NCI-H1105 (cell line): ENCODE measurements at places on chromosomes 16 and 17.

DNA sequence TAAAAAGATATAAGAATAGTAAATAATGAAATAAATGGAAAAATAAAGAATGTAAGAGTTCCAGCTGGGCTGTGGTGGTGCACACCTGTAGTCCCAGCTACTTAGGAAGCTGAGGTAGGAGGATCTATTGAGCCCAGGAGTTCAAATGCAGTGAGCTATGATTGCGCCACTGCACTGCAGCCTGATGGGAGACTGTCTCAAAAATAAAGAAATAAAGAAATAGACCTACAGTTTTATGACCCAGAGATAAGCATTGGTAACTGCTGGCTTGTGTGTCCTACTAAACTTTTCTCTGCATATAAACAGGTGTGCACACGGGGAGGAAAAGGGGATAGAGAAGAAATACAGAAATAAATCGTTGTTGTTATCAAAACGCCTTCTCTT lies 7.8 kb upstream of the PDP2 start:
- DNase-seq = no peak

DNA sequence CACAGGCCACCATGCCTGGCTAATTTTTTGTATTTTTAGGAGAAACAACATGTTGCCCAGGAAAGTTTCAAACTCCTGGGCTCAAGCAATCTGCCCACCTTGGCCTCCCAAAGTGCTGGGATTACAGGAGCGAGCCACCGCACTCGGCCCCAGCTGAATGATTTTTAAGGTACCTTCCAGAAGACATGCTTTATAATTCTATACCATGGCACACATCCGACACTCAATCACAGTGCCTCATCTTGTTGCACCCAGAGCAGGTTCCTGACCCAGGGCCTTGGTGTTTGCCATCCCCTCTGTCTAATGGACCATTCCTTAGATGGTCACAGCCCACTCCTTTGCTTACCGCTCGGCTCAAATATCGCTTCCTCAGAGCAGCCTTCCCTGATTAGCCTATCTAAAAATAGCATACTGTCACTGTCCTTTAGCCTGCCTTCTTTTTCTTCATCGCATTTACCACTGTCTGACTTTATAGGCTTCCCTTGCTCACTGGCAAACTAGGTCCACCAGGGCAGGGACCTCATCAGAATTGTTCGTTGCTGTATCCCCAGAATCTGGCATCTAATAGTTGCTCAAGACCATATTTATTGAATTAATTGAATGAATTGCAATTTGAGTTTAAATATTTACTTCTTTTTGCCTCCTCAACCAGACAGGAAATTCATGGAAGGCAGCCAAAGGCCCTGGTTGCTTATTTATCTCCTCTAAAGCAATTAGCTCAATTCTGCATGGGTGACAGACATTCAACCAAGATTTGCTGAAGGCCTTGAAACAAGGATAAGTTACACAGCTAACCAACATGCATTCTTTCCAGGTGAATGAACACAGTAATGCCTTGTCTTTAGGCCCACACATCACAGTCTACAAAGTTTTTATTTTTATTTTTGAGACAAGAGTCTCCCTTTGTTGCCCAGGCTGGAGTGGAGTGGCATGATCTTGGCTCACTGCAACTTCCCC lies 6.3 kb upstream of the TENT4B start:
- peak; percentile 27 for DNase-seq

DNA sequence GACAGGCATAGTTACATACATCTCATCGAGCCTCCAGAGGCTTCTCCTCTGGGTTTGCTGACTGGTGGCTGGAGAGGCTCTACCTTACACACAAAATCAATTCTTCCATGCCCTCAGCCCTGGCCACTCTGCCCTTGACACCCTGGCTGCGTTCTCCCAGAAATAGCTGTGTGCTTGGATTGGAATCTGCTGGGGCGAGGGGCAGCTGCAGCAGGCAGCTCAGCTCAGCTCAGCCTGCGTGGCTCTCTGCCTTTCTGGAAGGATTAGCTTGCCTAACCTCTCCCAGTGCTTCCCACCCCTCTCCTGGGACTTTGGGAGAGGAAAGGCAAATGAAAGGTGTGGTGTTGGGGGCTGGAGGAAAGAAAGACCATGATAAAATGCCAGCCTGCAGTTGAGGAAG lies 216.1 kb downstream of the ENGASE start:
- DNase-seq = no peak

GRCh38 chr17:41571561-41572434 lies at the start of gene KRT9:
KRT9 (minus strand) TSS chr17:41572059; CDS start chr17:41571992, 67 bp downstream.
- DNase-seq = no peak

DNA sequence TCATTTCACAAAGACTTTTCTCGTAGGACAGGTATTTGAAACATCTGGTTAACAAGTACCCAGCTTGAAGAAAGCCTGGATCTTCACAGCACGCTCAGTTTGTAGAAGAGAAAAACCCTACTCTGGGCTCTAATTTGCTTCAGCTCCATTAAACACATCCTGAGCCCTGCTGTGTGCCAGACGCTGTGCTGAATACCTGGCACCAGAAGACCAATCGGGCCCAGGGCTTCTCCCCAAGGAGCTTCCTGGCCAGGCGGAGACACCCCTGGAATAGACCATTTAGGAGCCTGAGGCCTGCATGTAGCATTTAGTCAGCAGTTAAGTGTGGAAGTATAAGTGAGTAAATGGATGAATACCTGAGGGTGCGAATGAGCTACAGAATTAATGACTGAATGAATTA lies 8.9 kb upstream of the ABAT start:
- DNase-seq = no peak

GRCh38 chr16:75260851-75261589 lies 9.6 kb upstream of the BCAR1 start:
- DNase-seq = no peak

DNA sequence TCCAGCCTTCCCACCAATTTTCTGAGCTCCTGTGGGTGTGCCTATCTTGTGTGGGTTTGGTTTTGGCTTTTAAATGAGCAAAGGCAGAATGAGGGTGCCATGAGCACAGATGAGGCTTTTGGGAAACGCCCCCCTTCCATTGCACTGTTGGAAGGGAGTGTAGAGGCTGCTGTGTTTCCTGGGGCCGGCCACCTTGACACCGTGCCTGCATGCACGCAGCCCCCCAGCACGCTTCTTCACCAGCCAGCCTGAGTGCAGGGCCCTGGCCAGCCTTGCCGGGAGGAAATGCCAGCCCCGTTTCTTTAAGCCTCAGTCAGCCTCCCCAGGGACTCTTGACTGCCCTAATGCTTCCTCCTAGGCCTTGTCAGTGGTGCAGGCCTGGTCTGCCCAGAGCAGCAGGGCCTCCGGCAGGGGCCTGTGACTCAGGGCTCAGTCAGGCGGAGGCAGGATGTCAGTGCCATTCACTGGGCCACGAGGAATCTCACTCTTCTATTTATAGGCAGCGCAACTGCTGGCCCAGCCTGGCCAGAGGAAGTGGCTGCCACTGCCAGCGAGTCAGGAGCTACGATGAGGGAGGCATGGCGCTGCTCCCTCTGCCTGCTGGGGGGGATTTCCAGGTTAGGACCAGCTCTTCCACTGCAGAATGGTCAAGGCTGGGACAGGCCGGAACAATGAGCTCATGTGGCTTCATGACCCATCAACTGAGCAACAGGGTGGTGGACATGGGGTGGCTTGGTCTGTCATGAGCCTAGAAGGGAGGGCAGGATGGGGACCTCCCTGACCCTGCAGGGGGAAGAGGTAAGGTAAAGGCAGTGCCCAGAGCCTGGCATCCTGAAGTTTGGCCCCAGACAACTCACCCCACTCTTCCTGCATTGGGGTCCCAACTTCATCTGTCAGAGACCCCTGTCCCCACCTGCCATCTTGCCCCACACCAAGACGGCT lies 205.2 kb downstream of the RAB11FIP4 start:
- no peak for DNase-seq

- DNase-seq = peak; percentile 38
Observed at GRCh38 chr17:65173284-65173793, 36.2 kb downstream of the RGS9 start.

- DNase-seq = no peak
Observed at GRCh38 chr16:1048442-1049112, 24.0 kb upstream of the SSTR5 start.

GRCh38 chr16:2953706-2954627 lies 10.1 kb upstream of the KREMEN2 start:
- no peak for DNase-seq

- no peak for DNase-seq
Observed at GRCh38 chr16:70730031-70730430, 44.2 kb upstream of the MTSS2 start.

GRCh38 chr17:34886831-34887230 lies 74.4 kb downstream of the CCT6B start:
- DNase-seq = no peak

- DNase-seq = no peak
Observed at GRCh38 chr17:50219939-50220465, 18.6 kb upstream of the COL1A1 start.

- DNase-seq = no peak
Observed at GRCh38 chr17:81170727-81171494, 4.9 kb upstream of the AATK start.

GRCh38 chr16:65740711-65741110 lies 618.8 kb upstream of the CDH11 start:
- DNase-seq = no peak

DNA sequence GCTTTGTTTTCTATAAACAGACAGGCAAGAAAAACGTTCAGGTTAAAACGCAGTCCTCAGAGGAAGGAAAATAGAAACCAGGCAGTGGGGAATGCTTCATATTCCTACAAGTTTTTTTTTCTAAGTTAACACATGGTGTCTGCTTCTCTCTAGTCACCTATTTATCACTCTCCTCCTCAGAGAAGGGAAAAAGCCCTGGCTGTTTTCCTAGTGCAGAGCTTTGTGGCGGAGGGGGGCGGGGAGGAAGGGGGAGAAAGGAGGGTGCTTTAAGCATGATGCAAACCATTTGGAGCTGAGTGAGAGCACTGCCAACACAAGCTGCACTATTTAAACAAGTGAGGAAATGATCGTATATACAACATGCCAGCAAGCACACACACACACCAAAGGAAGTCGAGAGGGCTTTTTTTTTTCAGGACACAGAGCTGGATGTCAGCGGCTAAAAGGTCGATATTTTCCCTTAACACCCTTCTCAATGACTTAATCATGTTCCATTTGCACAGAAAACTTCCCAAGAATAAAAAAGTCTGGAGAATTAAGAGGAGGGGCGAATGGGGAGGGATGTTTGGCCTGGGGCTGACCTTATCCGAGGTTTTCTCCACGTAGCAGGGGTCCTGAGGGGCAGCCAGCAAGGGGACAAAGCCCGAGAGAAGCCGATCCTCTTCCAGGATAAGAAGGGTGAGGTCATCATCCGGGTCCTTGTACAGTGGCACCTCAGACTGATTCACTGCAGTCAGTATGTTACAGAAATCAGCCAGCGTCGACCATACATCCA lies 117.4 kb downstream of the HIC1 start:
- no peak for DNase-seq

- no peak for DNase-seq
Observed at GRCh38 chr17:8212312-8213180, 2.2 kb upstream of the AURKB start.
